ENCODE measurements at places on chromosomes 3 and 15. TPM values are rescaled to one million over a fixed set of nuclear protein-coding genes. Genes with fewer than 3 reads are reported as not detected.

GRCh38 chr3:34675383-34676120, 877.1 kb downstream of the PDCD6IP start:
- DNase-seq = no peak
- H3K4me3 ChIP-seq = no peak overlapping the region
- H3K27ac ChIP-seq = no peak overlapping the region
- H3K36me3 ChIP-seq = no peaks in the 10 kb centered on the region
- no peaks in the 10 kb centered on the region for H3K27me3 ChIP-seq

DNA sequence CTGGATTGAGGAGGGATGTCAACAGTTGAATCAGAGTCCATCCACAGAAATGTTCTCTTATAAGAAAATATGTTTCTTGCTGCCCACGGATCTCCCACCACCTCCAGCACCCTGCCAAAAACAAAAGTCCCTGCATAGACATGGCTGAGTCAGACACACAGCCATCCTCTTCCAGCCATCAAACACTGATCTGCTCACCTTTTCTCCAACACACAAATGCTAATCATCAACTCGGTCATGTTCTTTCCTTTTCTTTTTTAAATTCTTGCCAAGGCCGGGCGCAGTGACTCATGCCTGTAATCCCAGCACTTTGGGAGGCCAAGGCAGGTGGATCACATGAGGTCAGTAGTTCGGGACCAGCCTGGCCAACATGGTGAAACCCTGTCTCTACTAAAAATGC, 110.7 kb upstream of the IL12A start:
- peaks cover 2% of the 10 kb centered on the region for H3K4me1 ChIP-seq
- no peak overlapping the region for H3K4me3 ChIP-seq
- H3K27me3 ChIP-seq = no peaks in the 10 kb centered on the region
- DNase-seq = no peak
- H3K36me3 ChIP-seq = no peaks in the 10 kb centered on the region

The LRRC57 gene
- 11.1 TPM for total RNA-seq

The SLC2A2 gene
- total RNA-seq = not detected

DNA sequence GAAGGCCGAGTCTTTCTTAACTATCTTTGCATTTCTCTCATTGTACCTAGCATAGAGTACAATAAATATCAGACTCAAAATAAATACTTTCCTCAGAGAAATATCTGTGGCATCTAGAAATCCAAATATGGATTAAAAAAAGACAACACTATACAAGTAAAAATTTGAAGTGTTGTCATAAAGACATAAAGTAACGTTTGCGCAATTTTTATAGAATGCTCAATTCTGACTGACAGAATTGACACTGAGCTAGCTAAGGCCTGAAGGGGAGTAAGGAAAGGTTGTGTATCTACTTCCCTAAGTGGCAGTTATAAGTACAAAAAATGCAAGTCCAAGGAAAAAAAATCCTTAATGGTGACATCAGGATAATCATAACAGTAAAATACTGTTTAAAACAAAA, 1.1 kb downstream of the SEC11A start:
- H3K36me3 ChIP-seq = peaks cover 15% of the 10 kb centered on the region
- H3K27me3 ChIP-seq = no peaks in the 10 kb centered on the region
- peaks cover 6% of the 10 kb centered on the region for H3K4me1 ChIP-seq
- H3K4me3 ChIP-seq = peak overlapping the region; percentile 95

- no peaks in the 10 kb centered on the region for H3K36me3 ChIP-seq
- H3K27me3 ChIP-seq = no peaks in the 10 kb centered on the region
- H3K4me3 ChIP-seq = no peak overlapping the region
- H3K27ac ChIP-seq = no peak overlapping the region
- H3K4me1 ChIP-seq = no peaks in the 10 kb centered on the region
- DNase-seq = no peak
Measured at GRCh38 chr15:58425185-58425584, 6.6 kb upstream of the LIPC start.

DNA sequence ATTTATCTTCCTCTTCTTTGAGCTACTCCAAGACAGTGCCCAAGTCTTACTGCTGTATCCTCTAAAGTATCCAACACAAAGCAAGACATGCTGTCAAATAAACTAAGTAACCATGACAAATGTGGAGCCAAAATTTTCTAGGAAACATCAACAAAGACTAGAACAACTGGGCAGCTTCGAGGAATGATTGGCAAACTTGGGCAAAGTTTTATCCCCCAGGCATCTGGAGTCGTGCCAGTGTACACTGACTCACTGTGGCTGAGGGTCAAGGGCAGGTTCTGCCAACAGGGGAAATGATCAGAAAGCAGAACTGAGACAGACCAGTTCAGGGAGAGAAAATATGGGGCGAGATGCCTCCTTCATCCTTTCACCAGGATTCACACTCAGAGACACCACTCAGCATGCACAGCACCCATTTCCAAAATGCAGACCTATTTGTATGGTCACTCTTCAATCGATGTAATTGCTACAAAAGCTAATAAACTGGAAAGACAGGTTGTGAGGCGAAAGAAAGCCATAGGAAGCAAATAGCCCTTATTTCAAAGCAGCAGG, 65.8 kb downstream of the MB21D2 start:
- no peak overlapping the region for H3K27ac ChIP-seq
- no peak overlapping the region for H3K4me3 ChIP-seq
- H3K36me3 ChIP-seq = no peaks in the 10 kb centered on the region
- H3K4me1 ChIP-seq = peaks cover 2% of the 10 kb centered on the region
- H3K27me3 ChIP-seq = no peaks in the 10 kb centered on the region
- DNase-seq = no peak

The OSBPL10 gene
- 88.8 TPM for total RNA-seq

The IL12A gene
- total RNA-seq = 0.82 TPM

Data from H1 (cell line).